ENCODE measurements at places on chromosomes 7 and 10.

DNA sequence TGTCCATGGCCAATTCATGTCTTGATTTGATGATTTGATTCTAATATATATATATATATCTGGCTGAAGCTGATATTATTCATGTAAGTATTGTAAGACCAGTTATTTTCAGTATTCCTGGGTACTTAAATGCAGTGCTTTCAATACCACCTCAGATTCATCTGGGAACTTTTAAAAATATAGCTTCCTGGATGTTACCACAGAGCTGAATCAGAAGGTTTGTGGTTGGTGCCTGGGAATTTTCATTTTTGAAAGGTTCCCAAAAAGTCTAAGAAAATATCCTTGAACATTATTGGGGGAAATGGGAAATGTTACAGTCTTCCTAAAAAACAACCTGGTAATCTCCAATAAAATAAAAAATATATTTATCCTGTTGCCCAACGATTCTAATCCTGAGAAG lies 10.7 kb upstream of the PPP3CB start:
- DNase-seq: no peak

GRCh38 chr7:135253851-135254771 lies 20.5 kb downstream of the STRA8 start:
- no peak for DNase-seq

GRCh38 chr7:46759711-46760480 lies 822.0 kb downstream of the TNS3 start:
- DNase-seq: no peak

DNA sequence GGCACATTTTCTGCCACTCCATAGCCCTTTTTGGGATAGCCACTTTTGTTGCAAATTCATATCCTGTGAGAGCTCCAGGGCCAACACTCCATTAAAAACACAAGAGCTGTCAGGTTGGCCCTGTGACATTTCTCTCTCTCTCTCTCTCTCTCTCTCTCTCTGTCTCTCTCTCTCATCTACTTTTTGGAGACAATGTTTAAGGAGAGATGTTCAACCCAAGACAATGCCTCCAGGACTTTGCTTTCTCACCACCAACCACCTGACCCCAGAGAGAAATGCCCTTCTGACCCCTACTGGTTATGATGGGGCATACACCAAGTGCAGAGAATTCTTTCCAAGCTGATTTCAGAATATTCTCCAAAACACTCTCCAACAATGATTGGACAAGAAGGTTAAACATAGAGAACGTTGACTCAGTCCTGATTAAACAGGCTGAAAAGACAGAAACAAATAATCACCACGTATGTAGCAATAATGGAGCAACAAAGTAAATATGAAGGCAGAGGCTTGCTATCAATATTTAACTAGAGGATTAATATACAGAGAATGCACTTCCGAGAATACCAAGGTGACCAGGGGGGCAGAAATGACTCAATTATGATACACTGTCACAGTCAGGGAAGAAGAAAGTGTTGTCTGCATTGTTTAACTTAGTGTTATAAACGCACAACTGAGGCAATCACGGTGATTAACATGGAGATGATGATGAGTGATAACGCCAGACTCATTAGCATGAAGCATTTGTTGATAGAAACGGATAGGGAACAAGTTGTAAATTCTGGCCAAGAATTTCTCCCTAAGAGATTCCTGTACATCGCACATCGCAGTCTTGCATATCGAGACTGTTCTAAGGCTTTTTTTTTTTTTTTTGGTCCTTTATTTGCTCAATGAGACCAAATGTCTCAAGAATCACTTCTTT lies 178.5 kb downstream of the NRP1 start:
- peak; percentile 53 for DNase-seq

DNA sequence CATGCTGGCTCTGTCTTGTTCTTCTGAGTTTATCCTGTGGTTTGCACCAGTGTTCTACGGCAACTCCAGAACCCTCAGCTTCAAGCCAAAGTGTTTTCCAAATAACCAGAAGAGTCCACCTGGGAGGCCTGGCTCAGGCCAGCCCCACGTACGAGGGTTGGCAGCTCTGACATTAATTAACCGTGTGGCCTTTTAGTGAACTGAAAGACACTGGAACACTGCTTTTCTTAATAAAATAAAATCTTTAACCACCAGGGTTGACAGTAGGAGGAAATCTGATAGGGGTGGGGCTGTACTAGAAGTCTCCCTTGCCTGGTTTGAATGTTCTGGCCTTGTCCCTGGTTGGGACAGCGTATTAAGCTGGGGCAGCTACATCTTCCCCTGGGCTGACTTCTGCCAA lies 64.9 kb downstream of the SYPL1 start:
- no peak for DNase-seq
